ENCODE measurements at places on chromosomes 2 and 18. TPM values are rescaled to one million over a fixed set of nuclear protein-coding genes. Genes with fewer than 3 reads are reported as not detected.

GALNT5 gene
- not detected for polyA plus RNA-seq

TBR1 gene
- polyA plus RNA-seq, result not detected

APOB gene
- polyA plus RNA-seq, result not detected

HMSD gene
- not detected for polyA plus RNA-seq

KIF3C gene
- 1.5 TPM for polyA plus RNA-seq

VWA3B gene
- not detected for polyA plus RNA-seq

MGAT5 gene
- polyA plus RNA-seq, result 6.4 TPM

COL4A3 gene
- not detected for polyA plus RNA-seq

PTPRM gene
- polyA plus RNA-seq, result 5.3 TPM

EMX1 gene
- polyA plus RNA-seq, result not detected

ITPRID2 gene
- 3.4 TPM for polyA plus RNA-seq

RUFY4 gene
- polyA plus RNA-seq, result not detected

SLC35F6 gene
- 6.7 TPM for polyA plus RNA-seq

LRP1B gene
- not detected for polyA plus RNA-seq

CD8B2 gene
- polyA plus RNA-seq, result 10.2 TPM

ANKRD30BL gene
- polyA plus RNA-seq, result not detected

SH2D6 gene
- not detected for polyA plus RNA-seq

PIKFYVE gene
- polyA plus RNA-seq, result 7.0 TPM

SPP2 gene
- not detected for polyA plus RNA-seq

PJVK gene
- not detected for polyA plus RNA-seq

ALK gene
- not detected for polyA plus RNA-seq

ALKAL2 gene
- polyA plus RNA-seq, result not detected

SULT1C2 gene
- not detected for polyA plus RNA-seq

CD8B gene
- polyA plus RNA-seq, result 908 TPM

SIX3 gene
- polyA plus RNA-seq, result not detected

PLGLB1 gene
- polyA plus RNA-seq, result 1.9 TPM

PFN4 gene
- not detected for polyA plus RNA-seq

MYCN gene
- not detected for polyA plus RNA-seq

Data from CD8-positive, alpha-beta memory T cell (primary cell).